ENCODE measurements at places on chromosomes 11 and 22.
A peak's percentile ranks its signal among the peaks of the same experiment; 100 is the strongest.

GRCh38 chr22:46635756-46636155 is 15.6 kb downstream of the GRAMD4 start:
- no peak for DNase-seq

DNA sequence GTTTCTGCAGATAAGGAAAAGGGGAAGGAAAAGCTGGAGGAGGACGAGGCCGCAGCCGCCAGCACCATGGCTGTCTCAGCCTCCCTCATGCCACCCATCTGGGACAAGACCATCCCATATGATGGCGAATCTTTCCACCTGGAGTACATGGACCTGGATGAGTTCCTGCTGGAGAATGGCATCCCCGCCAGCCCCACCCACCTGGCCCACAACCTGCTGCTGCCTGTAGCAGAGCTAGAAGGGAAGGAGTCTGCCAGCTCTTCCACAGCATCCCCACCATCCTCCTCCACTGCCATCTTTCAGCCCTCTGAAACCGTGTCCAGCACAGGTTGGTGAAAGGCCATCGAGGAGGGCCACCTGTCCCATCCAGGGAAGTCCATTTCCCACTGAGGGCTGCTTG is 5.6 kb downstream of the TEF start:
- DNase-seq: no peak

- DNase-seq: peak; percentile 61
These were observed 799 bp downstream of the CCDC88B start for GRCh38 chr11:64340671-64341335.

DNA sequence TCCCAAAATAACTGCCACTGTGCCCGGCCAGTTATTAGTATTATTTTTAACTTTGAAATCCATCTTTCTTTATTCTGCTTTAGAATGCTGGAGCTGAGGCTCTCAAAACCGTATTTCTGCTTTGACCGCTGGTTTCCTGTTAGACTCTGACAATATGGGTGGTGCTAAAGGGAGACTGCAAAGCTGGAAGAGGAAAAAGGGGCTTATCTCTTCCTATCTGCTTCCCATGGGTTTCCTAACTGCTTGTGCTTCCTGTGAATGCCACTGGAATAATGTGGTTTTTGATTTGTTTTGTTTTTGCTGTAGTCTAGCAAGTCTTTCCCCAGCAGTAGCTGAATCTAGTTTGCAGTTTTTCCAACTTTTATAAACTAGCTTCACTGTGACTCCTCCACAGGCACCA is 43.6 kb downstream of the XRRA1 start:
- DNase-seq: no peak

GRCh38 chr11:61922539-61922938 is 5.2 kb upstream of the RAB3IL1 start:
- no peak for DNase-seq

- no peak for DNase-seq
These were observed 251.2 kb downstream of the BRD1 start for GRCh38 chr22:49576241-49577141.

DNA sequence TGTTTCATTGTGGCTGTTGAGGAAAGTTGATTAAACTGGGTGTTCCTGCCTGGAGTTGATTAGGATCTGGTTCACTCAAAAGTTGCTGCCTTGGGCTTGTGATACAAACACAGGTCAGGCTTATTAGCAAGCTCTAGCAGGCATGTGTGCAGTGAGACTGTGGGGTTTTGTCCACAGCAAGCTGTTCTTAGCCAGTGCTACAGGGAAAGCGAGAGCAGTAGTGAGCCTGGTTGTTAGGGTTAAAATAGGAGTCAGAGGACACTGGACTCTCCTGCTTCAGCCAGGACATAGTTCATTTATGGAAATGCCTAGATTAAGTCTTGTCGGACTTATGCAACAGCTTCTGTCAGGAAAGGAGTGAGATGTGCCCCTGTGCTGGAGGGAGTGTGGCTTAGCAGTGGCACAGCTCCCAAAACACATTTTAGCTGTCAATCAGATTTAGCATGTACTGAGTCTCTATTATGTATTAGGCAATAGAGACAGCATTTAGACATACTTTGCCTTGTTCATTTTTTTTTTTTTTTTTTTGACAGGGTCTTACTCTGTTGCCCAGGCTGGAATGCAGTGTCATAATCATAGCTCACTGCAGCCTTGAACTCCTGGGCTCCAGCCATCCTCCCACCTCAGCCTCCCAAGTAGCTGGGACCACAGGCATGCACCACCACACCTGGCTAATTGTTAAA is 8.7 kb downstream of the SNRPD3 start:
- no peak for DNase-seq

DNA sequence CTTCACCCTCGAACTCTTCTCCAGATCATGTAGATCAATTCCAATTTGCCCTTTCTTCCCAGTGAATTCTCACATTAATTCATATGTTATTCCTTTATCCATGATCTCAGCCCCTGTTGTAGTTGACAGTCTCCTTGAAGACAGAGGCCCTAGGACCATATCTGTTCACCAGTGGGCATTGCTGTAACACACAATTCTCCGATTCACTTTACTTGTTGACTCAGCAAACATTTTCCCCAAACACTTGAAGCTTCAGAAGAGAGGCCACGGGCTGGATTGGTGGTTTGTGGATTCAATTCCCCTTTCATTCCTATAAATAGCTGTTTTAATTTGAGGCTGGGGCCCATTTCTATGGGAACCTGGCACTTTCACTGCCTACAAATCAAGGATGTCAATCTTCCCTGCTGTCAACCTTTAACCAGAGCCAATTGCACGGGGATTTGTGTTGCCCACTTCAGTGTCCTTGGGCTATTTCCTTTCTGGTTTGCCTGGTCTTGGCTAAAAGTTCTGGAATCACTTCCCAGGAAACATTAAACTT is 393.0 kb upstream of the KIRREL3 start:
- no peak for DNase-seq

- DNase-seq: no peak
These were observed 3.4 kb downstream of the PHF21A start for GRCh38 chr11:46117842-46118241.

DNA sequence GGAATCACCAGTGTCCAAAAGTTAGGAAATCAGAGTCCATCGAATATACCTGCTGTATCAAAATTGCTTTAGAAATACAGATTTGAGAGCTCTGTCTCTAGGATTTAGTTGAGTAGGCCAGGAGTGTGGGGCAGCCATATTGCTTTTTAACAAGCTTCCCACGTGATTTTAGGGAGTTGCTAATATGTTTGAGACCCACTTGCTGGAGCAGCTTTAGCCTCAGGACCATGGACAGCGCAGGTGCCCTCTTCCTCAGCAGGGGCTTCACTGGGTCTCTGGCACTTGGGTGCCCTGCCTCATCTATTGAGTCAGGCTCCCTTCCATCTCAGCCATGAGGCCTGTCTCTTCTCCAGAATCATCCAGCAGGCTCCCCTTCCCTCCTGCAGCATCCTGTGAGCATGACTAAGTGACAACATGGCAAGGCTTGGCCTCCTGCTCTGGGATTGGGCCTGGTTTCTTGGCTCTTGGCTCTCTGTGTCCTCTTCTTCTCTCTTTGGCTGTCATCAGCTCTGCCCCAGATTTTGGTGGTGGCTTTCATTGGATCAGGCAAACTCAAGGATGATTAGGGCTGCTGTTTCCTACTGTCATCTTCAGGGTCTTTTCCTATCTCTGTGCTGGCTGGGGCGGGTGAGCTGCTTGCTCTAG is 70.0 kb downstream of the SGSM1 start:
- DNase-seq: no peak

- no peak for DNase-seq
These were observed 3.1 kb upstream of the PTGDR2 start for GRCh38 chr11:60858731-60859464.

- DNase-seq: no peak
These were observed 58.1 kb upstream of the PPP6R3 start for GRCh38 chr11:68402355-68403031.

DNA sequence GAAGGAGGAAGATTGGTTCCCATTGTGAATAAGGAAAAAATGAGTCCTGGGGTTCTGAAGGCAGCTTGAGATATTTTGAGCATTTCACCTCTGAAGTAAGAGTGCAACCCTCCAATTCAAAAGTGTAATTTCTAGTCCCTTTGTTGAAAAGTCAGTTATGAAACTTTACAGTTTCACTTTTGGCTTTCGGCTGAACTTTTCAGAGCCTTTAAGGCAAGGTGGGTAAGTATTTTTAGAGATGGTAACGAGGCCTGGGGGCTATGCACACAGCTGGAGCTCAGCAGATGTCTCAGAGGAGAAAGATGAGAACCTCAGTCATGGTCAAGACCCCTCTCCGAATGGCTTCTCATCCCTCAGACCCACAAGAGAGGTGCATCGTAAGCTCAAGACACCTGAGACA is 267.6 kb downstream of the KIRREL3 start:
- DNase-seq: no peak

DNA sequence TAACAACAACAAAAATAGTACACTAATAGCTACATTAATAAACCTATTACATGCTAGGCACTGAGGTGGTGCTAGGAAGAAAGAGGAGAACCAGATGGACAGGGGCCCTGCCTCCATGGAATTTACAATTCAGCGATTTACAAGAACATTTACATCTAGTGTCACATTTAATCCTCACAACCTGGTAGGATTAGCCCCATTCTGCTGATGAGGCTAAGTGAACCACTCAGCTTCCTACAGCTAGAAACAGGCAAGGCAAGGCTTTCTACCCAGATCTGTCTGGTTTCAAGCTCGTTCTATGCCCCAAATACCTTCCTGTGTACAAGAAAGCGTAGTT is 368.4 kb downstream of the BUD13 start:
- DNase-seq: no peak

DNA sequence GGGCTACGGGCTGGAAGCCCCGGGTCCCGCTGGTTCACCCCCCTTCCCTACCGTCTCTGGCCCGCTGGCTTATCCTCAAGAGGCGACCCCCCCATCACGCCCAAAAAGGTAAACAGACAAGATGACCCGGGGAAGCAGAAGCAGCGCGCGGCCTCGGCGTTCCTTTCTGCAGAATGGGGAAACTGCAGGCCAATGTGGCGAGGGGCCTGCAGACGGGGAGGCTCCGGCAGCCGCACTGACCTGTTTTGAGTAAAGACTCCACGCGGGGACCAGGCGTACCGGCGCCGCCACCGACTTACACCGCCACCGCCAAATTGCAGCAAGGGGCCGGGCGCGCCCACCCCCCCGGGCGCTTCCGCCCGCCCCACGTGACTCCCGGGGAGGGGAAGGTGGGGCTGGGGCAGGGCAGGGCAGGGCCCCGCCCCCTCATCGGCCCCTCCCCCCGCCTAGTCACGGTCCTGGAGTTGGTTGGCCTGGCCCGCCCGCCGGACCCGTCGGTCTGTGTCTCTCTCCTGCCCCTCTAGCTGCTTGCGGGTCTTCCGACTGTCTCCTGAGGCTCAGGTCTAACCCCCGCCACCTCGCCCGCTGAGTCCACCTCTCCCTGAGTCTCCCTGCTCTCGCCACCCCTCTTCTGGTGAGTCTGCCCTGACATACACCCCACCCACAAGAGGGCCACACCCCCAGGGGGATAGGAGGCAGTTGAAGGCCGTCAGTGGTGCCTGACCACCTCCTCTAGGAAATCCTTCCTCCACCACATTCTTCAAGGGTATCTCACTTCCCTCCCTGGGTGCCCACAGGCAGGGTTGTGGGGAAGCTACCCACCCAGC is at the start of gene ARAP1:
TSS of gene ARAP1 (minus strand) at position 321 of the 827 bp plus-strand sequence. CDS start 25,280 bp downstream, outside the sequence.
- DNase-seq: peak; percentile 74

GRCh38 chr11:126433989-126434949 is 78.8 kb downstream of the ST3GAL4 start:
- DNase-seq: no peak

GRCh38 chr22:18044548-18045271 is 20.3 kb upstream of the MICAL3 start:
- no peak for DNase-seq

DNA sequence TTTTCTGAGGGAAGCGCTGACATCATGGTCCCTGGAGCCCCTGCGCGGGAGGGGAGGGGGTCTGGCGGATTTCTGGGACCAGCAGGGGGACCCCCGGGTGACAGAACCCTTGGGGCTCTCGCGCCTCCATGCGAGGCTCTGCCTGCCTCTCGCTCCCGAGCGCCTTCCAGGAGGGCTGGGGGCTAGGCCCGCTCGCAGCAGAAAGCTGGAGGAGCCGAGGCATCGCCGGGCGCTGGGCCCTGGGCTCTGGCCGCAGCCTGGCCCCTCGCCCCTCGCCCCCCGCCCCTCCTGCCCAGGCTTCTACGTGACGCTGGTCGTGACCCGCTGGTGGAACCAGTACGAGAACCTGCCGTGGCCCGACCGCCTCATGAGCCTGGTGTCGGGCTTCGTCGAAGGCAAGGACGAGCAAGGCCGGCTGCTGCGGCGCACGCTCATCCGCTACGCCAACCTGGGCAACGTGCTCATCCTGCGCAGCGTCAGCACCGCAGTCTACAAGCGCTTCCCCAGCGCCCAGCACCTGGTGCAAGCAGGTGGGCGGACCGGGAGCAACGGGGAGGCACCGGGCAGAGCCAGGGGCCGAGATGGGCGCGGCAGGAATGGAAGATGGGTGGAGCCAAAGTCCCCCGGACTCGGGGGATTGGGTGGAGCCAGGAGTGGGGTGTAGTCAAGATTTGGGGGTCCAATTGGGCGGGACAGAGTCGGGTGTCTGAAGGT is 5.4 kb downstream of the BEST1 start:
- DNase-seq: peak; percentile 39

DNA sequence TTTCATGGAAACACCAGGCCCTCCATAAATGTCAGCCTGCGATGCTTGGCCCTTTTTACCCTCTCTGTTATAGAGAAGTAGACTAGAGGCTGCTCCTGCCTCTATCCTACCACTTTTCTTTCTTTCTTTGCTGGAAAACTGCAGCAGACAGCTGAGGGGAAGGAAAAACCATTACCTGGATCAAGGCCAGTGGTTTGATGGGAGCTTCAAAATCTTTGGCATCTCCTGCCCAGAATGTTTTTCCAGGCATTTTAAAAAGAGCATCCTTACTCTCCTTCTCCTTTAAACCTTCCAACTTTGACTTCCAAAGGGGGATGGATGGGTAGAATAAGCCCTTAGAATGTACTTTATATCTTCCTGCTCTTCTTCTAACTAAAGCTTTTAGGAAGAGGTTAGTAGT is 44.9 kb downstream of the EXT2 start:
- no peak for DNase-seq

DNA sequence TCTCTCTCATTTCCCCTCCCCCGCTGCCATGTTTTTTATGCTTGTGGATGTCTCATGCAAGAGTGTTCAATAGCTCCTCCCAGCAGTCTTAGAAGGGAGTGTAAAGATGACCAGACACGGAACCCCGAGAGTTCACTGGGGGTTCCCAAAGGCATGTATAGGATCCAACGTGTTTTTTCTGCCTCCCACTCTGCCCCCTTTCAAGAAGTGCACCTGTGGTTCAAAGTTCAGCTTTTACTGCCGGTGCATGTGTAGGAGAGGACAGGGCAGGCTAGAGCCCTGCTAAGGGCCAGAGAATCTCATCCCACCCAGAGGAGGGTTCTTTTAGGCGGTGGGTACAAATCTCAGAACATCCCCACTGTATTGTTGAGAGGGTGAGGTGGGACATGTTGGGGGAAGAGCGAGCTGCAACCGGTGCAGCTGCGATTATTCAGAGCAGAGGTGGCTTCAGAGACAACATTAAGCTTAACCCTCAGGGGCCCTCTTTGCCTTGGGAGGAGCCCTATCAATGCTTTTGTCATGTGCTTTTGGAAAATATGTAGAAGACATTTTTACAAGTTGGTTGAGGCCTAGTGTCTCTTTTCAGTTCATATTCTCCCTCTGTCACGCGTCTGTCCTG is 14.5 kb downstream of the MIF start:
- no peak for DNase-seq

- no peak for DNase-seq
These were observed 4.5 kb upstream of the PLAAT4 start for GRCh38 chr11:63532117-63532516.

- DNase-seq: no peak
These were observed 14.9 kb downstream of the CFAP300 start for GRCh38 chr11:102062106-102062505.

- no peak for DNase-seq
These were observed 171.5 kb downstream of the SBF2 start for GRCh38 chr11:10122326-10123197.

- DNase-seq: no peak
These were observed 10.6 kb downstream of the RPL3 start for GRCh38 chr22:39308614-39309363.

Measured in CD4-positive, alpha-beta memory T cell (primary cell).